Peyer's patch (tissue), 4 donors: ENCODE measurements at places on chromosomes 11 and 22. TPM values are rescaled to one million over a fixed set of nuclear protein-coding genes. Genes with fewer than 3 reads are reported as not detected.

ATM gene
- total RNA-seq = 46.3 TPM

PRRG4 gene
- total RNA-seq = 16.1 TPM

JHY gene
- 1.8 TPM for total RNA-seq

ACR gene
- not detected for total RNA-seq

GAL3ST3 gene
- total RNA-seq = not detected

DDIAS gene
- 0.83 TPM for total RNA-seq

PLA2G6 gene
- total RNA-seq = 102 TPM

SOX10 gene
- total RNA-seq = 0.66 TPM

ACCSL gene
- not detected for total RNA-seq

DNA sequence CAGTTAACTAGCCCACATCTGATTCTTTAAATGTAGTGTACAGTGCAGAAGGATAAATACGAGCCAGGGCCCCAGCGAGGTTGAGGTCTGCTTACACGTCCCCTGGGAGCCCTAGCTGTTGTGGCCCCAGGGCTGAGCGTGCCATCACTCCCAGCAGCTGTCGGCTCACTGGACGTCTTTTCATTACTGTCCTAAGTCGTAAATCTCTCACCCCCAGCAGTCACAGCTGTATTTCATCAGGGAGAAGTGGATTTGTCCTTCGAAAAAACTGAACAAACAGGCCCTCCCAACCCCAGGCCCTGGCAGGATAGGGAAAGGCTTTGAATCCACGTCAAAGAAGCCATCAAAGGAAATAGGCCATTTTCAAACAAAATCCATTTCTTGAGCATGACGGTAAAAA lies 110.4 kb upstream of the CSNK2A3 start:
- no peak for DNase-seq

DNA sequence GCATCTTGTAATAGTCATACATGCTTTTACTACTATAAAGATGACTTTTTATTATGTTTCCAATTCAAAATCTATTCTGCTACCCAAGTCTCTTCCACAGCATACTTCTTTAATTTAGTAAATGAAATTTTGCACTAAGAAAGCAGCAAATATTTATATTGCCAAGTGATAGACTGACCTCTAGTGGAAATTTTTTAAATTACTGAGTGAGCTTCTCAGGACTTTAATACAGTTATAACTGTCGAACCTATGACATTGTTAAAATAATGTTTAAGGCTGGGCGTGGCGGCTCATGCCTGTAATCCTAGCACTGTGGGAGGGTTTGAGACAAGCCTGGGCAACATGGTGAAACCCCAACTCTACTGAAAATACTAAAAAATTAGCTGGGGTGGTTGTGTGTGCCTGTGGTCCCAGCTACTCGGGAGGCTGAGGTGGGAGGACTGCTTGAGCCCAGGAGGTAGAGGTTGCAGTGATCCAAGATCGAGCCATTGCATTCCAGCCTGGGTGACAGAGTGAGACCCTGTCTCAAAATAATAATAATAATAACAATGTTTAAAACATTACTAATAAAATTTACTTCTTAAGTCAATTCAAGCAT lies 27.3 kb downstream of the STK33 start:
- DNase-seq = no peak

DNA sequence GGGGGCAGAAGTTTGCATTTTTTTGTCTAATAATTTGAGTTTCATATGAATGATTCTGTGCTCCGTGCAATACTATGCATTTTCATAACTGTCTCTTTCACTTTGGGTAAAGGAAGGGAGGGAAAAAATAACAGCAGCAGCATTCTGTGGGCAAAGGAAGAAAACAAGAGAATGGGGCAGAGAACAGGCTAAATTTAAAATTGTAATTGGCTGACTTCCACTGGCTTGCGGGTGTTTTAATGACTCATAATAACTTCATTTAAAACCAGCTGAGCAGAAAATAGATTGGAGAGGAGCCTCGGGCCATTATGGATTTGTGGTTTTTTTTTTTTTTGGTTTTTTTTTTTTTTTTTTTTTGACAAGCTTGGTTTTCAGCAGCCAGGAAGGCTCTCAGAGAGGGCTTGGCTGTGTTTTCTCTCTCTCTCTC lies 107.4 kb downstream of the ZBTB16 start:
- no peak for DNase-seq

DNA sequence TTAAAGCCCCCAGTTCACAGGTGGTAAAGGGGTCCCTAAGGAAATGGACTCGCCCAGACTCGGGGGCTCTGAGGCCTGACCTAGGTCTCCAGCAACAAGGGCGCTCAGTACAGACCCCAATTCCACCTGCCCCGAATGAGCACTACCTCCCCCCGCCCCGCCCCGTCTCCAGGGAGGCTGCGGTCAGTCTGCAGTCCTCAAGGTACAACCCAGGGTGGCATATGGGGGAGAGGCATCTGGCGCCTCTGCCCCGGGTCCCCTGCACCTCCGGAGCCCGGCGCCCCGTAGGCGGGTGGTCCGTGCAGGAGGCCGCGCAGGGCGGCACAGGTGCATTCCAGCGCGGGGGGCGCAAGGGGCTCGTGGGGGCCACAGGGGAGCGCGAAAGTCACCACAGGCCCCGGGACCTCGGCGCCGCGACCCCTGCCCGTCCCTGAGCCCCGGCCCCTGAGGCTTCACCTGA lies 361 bp downstream of the CTSD start:
- no peak for DNase-seq

- DNase-seq = no peak
Measured at GRCh38 chr22:19469421-19469820, 9.6 kb downstream of the UFD1 start.

GRCh38 chr11:32178692-32179091 lies 87.8 kb downstream of the RCN1 start:
- no peak for DNase-seq

GRCh38 chr11:104036588-104036987 lies at the start of gene DDI1:
TSS of gene DDI1 (plus strand) at chr11:104036640. CDS start at chr11:104036823, 183 bp downstream.
- no peak for DNase-seq

DNA sequence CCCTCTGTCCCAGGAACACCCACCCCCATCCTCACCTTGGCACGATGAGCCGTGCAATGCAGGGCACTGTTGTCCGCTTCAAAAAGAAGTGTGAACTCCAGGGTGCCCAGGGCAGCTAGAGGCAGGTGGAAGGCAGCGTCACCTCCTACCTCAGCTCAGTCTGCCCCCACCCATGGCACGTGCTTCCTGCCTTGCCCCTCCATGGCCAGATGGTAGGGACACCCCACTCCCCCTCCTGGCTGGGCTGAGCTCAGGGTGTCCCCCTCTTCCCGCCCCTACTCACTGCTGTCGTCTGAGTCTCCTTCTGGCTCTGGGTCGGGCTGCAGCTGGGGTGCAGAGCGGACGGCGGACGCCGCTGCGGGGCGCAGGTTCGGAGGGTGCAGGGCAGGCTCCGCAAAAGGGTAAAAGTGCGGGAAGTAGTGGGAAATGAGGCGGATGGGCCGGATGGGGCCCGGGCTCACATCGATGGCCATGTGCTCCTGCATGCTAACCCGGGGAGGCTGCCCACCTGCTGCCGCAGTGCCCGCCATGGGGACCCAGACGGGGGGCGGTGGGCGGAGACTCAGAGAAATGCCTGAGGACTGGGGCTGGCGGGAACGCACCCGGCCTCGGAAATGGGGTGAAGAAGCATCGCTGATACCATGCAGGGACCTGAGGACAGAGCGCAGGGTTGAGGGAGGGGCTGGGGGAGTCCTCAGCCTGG lies 9.1 kb downstream of the NDUFV1 start:
- DNase-seq = no peak

- no peak for DNase-seq
Measured at GRCh38 chr11:68145120-68145866, 24.1 kb upstream of the CHKA start.

GRCh38 chr22:45997077-45997776 lies 20.3 kb upstream of the WNT7B start:
- peak; percentile 83 for DNase-seq

GRCh38 chr22:48941033-48941902 lies 886.4 kb downstream of the BRD1 start:
- no peak for DNase-seq

- no peak for DNase-seq
Measured at GRCh38 chr11:12599408-12600143, 74.6 kb upstream of the TEAD1 start.

DNA sequence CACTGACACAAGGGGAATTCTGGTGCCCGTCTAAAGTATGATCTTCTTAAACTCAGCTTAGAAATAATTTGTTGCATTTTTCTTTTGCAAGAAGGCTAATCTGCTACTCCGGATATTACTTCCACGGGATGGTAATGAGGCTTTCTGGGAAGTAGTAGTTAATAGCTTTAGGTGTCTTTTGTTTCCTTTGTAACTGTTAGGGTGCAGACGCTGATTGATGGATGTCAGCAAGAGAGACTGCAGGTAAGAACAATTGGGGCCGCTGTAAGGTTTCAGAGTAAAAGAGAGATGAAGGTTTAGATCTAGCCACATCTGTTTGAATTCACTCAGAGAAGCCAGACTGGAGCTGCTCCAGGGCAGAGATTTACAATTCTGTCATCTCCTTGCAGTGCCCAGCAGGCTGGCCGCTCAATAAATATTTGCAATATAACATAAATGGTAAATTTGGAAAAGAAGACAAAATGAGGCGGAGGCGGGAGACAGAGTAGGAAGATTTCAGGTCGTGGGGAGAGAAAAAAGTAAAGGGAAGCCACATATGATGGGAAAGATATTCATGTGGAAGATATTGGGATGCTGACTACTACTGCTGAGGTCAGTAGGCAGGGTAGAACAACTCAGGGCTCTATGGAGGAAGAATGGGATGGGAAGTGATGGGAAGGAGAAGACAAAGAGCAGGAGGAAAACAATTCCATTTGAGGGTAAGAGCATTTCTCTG lies 320.5 kb downstream of the AASDHPPT start:
- no peak for DNase-seq

DNA sequence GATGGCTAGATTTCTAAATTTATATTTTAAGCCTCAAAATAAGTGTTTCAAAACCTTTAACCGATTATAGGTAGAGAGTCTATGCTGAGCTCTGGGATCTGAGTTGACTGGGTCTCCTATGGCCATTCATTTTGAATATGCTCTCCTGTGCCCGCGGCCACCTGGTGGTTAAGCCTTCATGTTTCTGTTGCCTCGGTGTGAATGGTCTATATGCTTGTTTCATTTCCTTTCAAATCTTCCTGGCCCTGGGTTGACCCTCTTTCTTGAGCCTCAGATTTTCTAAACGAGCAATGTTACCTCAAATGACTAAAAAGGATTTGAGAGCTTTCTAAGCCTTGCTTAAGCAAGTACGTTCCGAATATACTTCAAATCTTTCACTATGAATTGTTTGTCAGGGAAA lies 789.4 kb upstream of the KIRREL3 start:
- no peak for DNase-seq

DNA sequence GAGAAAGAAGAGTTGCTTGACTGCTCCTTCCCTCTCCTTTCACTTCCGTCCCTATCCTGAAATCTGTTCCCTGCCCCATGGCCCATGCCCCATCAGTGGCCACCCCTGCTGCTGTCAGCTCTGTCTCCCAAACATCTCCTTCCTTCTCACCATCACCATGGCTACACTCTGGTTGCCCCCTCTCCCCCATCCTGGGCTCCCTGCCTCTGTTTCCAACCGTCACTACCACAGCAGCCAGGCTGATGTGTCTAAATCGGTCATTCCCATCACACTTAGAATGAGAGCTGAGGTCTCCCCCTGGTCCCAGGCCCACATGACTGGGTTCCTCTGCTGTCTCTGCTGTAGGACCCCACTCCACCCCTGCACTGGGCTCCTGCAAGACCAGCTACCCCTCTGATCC lies 54.6 kb upstream of the EIF3D start:
- no peak for DNase-seq

DNA sequence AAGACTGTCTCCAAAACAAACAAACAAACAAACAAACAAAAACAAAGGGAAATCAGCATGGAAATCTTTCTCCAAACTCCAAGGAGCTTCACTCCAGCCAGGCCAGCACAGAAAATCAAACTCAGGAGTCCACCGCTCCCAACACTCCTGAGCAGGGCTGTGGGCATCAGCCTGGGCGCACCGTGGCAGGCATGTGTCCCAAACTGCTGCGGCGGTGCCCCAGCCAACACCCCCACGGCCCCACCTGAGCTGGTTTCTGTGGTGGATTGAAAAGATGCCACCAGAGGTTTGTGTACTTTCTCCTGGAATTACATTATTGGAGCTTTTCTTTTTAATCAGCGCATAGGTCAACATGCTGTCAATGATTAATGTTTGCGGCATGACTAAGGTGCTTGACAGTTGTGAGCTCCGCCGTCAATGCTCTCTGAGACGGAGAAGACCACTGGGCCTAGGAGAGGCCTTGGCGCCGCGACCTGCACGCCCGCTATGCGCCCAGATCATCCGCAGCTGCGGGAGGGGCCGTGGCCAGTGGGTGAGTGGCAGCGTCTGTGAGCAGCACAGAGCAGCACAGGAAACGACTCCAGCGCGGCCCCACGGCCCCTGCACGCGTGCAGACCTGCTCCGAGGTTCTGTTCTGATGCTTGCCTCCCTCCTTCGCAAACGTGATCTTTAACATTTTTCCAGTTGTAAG lies 18.1 kb downstream of the DRD4 start:
- peak; percentile 66 for DNase-seq

GRCh38 chr11:74311352-74311926 lies at the start of gene P4HA3:
TSS of gene P4HA3 (minus strand) at chr11:74311640. CDS start at chr11:74311611, 29 bp downstream.
- DNase-seq = peak; percentile 86

- DNase-seq = no peak
Measured at GRCh38 chr22:31728857-31729256, 21.1 kb downstream of the PRR14L start.

GRCh38 chr22:49634006-49634772 lies 193.5 kb downstream of the BRD1 start:
- no peak for DNase-seq

GRCh38 chr11:130211781-130212401 lies 52.3 kb downstream of the ST14 start:
- DNase-seq = peak; percentile 44

DNA sequence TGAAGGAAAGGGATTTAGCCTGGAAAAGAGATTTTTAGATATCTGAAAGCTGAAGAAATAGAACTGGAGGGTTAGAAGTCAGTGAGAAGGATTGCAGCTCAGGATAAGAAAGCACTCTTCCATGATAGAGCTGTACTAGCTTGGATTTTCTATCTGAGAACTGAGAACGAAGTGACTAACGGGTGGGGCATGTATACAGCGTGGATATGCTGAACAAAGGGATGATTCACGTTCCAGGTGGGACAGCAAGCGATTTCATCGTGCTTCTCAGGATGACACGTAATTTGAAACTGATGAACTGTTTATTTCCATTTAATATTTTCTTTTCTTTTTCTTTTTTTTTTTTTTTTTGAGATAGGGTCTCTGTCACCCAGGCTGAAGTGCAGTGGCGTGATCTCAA lies 53.0 kb downstream of the GRAMD1B start:
- no peak for DNase-seq

GRCh38 chr11:106309070-106309684 lies 231.7 kb downstream of the AASDHPPT start:
- DNase-seq = no peak

DNA sequence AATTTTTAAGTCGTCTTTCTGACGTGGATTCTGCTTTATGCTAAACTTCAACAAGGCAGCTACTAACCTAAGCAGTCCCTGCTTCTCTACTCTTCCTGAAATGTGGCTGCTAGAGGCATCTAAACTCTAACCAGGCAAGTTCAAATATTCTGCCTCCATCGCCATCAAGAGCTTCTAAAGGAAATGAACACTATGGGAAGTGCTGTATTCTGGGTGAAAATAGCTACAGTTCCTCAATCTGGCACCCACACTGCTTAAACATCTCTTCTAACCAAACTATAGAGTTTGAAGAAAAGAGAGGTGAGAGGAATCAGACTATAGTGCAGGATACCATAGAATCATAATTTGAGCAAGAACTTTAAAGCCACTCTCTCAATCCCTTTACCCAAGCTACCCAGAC lies 6.3 kb downstream of the NRIP3 start:
- no peak for DNase-seq
